AG09319 (cell line): ENCODE measurements at places on chromosomes 12 and 14.

DNA sequence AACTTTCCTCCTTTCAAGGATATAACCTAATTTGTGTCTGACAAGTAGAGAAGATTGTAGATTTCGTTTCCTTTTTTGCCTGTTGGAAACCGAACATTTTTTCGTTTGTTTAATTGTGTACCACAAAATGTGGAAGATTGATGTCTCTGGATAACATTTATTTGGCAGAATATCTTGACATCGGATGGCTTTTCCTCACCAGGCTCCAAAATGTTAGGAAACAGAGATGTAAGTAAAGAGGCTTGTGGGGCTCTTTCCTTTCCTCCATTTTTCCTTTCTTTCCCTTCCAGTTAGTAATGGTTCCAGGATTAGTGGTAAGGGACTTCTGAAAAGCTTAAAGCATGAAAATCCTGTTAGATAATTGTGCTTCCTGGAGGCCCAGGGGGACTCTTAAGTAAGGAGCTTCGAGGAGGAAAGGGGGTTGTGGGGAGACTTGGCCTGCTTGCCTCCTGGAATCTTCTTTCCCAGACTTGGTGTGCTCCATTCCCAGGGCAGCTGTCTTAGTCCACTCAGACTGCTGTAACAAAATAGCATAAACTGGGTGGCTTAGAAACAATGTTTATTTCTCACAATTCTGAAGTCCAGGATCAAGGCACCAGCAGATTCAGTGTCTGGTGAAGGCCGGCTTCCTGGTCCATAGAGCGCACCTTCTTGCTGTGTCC, 243.1 kb upstream of the PWP1 start:
- DNase-seq, result no peak

DNA sequence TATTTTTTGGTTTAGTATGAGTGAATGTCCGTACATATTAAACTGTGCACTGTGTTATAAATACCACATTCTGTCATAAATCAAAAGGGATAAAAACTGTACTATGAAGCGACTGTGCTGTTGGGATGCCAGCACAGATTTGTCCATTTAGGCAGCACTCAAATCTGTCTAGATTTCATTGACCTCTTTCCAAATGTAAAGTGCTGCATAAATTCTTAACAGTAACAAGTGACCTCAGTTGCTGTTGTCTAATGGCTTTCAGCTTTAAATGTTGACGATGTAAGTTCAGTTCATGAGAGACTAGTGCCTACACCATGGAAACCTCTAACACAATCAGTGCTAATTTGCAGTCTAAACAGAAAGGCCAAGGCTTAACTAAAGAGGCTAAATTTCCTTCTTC, 531.4 kb upstream of the LMO3 start:
- no peak for DNase-seq

- DNase-seq, result no peak
Measured at GRCh38 chr12:116066381-116067230, 210.9 kb downstream of the MED13L start.

- DNase-seq, result peak; percentile 69
Measured at GRCh38 chr12:127485528-127485927, 781.4 kb upstream of the TMEM132C start.

DNA sequence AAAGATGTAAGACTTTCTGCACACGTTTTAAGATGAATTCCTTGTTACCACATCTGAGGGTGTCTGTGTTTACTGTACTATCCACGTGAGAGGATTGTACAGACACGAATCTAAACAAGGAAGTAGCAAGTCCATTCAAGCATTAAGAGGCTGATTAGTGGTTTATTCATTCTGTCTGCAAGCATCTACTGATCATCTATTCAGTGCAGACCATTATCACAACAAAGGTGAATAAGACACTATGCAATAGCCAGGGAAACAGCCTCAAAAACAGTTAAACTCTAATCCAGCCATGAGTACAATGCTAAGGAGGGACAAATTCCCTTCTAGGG, 111.6 kb upstream of the PZP start:
- no peak for DNase-seq

GRCh38 chr12:105977652-105978051, 161.1 kb downstream of the NUAK1 start:
- DNase-seq, result no peak

GRCh38 chr14:32010604-32011125, 66.4 kb upstream of the ARHGAP5 start:
- DNase-seq, result no peak

DNA sequence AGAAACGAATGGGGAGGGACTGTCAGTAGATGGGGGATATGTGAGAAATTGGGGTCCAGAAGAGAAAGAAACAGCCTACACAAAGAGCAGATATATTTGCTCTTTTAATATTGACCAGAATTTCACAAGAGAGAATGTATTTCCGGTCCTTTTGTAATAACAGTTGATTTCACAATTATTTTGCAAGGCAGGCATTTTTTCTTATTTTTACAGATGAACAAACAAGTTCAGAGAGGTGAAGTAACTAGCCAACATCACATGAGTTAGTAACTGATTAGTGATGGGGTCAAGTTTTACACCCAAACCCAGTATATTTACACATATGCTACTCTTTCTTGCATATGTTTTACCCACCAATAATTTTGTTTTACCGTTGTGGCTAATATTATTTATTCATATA, 188.2 kb downstream of the NAV3 start:
- DNase-seq, result no peak

GRCh38 chr12:132259364-132259871, 70.0 kb downstream of the GALNT9 start:
- no peak for DNase-seq

DNA sequence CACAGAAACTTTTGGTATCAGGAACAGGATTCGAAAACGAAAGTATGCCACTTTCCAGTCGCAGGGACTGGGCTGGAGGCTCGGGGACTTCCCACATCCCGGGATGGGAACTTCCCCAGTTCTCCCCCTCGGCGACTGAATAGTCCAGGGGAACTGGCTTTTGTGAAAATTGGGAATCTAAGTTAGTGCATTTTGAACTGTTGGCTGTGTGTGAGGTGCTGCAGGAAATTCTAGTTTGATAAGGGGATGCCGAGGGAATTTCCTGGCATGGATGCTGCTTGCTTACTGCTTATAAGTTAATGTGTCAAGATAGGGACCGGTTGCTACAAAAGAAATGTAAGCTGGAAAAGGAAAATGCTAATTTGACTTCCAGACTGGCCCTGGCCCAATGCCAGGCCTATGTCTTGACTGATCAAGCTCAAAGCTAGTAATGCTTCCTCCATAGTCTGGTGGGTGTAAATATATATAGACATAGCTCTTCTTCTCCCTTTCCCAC, 73.4 kb upstream of the EIF5 start:
- DNase-seq, result peak; percentile 2

- no peak for DNase-seq
Measured at GRCh38 chr12:106774808-106775524, 484 bp downstream of the RIC8B start.

- no peak for DNase-seq
Measured at GRCh38 chr14:96666088-96666487, 131.1 kb upstream of the VRK1 start.

- DNase-seq, result no peak
Measured at GRCh38 chr14:24377657-24378056, 9.7 kb downstream of the NFATC4 start.

DNA sequence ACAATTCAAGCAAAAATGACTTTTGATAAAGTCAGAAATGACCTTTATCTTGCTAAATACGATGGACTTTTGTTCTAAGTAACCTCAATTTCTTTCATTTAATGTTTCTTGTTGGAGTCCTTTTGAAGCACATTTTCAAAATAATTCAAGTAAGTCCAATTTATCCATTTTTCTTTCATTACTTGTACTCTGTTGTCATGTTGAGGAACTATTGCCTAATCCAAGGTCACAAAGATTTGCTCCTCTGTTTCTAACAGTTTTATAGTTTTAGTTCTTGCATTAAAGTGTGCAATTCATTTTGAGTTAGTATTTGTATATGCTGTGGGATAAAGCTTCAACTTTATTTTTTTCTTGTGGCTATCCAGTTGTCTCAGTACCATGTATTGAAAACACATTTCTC, 66.7 kb downstream of the CCER1 start:
- no peak for DNase-seq

DNA sequence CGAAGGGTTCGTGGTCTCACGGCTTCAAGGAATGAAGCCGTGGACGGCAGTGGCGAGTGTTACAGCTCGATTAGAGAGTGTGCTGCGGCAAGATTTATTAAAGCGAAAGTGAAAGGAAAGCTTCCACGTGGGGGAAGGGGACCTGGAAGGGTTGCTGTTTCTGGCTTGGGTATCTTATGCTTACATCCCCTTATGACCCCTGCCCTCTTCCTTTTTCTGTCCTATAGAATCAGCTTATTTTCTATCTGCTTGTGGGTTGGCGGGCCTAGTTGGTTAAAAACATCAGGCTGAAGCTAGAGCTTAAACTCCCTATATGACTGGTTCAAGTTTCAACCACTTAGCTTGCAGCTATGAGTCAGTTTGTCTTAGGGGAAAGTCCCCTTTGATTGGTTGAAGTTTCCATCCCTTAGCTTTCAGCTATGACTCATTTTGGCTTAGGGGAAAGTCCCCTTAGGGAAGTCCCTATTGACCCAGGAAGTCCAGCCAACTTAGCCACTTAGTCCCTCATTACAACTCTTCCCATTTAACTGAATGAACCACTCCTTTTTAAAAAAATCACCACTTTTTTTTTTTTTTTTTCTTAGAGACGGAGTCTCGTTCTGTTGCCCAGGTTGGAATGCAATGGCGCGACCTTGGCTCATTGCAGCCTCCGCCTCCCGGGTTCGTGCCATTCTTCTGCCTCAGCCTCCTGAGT, 1494.7 kb upstream of the TMEM132C start:
- DNase-seq, result peak; percentile 27

DNA sequence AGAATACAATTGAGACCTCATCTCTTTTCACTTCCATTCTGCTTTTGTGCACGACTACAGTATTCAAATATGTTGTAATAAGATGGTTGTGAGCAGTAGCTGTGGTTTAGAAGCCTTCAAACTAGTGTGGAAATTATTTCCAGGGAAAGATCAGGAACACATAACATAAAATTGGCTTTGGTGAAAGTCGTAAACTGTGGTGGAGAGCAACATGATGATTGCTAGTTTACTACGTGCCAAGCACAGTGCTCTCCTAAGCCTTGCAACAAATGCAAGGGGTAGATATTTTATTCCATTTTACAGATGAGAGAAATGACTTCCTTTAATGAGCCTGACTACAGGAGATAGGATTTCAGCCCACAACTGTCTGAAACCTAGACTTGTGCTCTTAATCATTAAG, 172.4 kb upstream of the LMNTD1 start:
- DNase-seq, result no peak

- no peak for DNase-seq
Measured at GRCh38 chr14:25250516-25250915, 200.6 kb upstream of the STXBP6 start.

- no peak for DNase-seq
Measured at GRCh38 chr12:86389949-86390348, 133.8 kb upstream of the MGAT4C start.

- no peak for DNase-seq
Measured at GRCh38 chr12:53725824-53726223, 1.4 kb downstream of the CALCOCO1 start.
